ENCODE measurements at places on chromosomes 3 and 15.

DNA sequence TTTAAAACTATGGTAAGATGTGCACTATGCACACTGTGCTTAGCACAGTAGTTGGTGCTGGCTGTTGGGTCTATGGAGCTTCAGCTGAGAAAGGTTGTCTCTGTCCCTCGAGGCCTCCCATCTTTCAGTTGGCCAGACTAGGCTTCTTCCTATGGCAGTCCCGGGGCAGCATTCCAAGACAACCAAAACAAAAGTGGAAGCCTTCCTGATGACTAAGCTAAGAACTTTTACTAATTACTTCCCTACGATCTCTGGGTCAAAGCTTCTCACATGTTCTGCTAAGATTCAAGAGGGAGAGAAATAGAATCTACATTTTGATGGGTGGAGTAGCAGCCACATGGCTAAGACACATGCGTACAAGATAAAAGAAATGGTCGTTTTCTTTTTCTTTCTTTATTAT lies 342.8 kb downstream of the TUSC7 start:
- DNase-seq = no peak

GRCh38 chr3:46429250-46429649 lies 22.2 kb downstream of the CCRL2 start:
- no peak for DNase-seq

- no peak for DNase-seq
Observed at GRCh38 chr3:37994639-37994972, 4.0 kb downstream of the VILL start.

DNA sequence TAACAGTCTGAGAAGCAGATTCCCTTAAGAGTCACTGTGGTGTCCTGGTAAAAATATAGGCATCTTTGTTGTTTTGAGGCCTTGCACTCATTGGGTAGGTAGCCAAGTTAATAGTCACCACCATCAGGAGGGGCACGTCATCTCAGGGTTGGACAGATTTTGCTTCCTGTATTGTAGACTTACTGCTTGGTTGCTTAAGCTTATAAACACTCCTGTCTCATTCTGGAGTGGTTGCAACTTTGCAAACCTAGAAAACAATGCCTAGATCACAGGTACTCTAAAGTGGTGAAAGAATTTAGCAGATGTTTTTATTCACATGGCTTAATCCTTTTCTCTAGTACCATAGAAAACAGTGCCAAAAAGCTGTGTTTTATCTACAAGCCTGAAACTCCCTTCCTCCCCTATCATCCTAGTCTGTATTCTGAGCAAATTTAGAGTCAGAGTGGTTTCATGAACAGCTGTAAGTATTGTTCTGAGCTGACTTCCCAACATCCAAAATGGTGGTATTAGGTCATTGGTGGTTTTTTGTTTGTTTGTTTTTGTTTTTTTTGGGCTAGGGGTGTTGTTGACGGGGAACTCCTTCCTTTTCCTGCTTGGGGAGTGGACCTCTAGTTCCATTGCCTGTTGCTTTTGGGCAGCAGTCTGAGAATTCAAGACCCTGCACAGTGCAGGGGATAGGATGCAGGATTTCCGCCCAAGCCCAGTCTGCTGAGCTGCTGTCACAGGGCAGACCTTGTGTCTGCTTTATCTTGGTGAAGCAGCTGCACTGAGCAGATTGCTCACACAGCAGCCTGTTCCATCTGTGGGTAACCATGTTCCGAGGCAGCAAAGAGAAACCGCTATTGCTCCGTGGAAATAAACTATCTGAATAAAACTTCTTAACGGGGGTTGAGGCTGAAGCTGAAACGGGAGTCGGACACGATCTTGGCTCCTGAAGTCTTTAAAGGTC lies 202.0 kb downstream of the AKAP13 start:
- peak; percentile 25 for DNase-seq

DNA sequence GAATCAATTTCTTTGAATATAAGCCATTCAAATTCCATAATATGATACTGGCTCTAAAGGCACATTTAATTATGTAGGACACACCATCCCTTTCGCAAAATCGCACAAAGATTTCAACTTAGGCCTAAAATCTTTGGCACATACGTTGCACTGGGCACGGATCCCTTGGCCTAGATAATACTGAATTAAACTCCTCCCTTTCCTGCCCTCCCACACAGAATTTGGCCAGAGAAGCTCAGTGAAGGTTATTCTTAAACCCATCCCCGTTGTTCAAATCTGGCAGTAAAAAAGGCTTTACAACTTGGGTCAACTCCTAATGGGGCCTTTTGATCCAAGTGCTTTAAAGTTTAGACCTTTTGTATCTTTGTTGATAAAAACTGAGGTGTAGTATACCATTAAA lies 247.2 kb downstream of the PTPRG start:
- DNase-seq = no peak

DNA sequence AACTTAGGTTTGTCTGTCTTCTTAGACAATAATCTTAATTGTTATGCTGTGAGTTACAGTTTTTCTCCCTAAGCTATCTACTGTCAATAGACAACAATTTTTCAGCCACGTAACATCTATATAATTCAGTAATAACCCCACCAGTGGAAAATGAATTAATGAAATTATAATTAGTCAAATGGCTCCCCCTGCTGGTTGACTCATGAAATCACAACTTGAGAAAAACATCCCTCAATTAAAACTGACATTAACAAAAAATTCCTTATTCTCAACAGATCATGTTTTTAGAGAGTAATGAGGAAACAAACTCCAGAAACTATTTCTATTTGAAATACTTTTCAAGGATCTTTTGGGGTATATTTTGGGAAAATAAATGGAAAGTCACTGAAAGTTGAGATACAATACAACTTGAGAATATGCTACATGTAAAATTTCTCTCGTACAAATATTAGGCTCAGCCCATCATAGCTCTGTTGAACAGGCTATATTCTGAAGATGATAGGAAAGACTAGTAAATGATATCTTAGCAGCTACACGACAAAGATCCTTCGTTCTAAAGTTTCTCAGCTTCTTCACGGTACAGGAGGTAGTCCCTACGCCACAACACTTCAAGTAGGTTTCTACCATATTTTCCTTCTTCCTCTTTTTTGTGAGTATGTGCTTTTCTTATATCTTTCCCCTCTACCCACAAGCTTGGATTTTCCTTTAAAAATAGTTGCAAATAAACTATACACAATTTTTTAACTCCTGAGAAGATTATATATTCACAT lies 20.7 kb downstream of the PPP1R2 start:
- no peak for DNase-seq

GRCh38 chr3:89867286-89867685 lies 759.9 kb downstream of the EPHA3 start:
- DNase-seq = no peak

GRCh38 chr3:156518726-156519125 lies 36.2 kb downstream of the SSR3 start:
- no peak for DNase-seq

GRCh38 chr3:123411340-123412040 lies 37.4 kb downstream of the ADCY5 start:
- DNase-seq = no peak

Measured in T-helper 17 cell (primary cell).